ENCODE measurements at places on chromosomes 3 and 15.
A peak's percentile ranks its signal among the peaks of the same experiment; 100 is the strongest.

- DNase-seq: no peak
Observed at GRCh38 chr15:89143503-89144162, 55.4 kb downstream of the ABHD2 start.

GRCh38 chr15:68418611-68419161 lies 13.3 kb downstream of the ITGA11 start:
- DNase-seq: no peak

DNA sequence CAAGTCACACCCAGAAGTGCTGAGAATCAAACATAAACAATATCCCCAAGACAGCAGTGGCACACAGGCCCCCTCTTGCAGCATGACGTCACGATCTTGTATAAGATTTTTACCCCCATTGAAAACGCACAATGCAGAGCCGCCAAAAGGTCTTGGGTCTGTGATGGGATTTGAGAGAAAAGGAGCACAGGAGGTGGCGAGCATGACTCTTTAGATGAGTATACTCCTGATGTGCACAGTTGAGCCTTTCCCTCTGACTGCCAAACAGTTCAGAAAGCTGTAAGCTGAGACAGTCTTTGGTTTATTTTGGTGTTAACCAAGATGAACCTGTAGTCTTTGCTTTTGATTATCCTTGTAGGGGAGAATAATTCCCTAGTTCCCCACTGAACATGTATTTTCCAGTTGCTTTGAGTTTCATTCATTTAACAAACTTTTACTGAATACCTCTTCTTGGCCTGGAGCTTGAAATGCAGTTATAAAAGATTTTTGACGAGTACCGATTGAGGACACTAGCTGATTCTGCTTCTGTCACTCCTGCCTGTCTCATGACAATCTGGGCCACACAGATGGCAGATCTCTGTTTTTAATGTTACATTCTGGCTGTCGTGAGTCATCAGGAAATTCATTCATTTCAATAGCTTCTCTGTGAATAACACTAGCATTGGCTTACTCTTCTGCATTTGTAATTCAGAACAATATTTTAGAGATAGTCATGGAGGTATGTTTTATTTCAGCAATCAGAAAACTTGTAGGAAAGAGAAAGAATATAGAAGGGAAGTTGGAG lies 28.9 kb downstream of the CFAP91 start:
- no peak for DNase-seq

- no peak for DNase-seq
Observed at GRCh38 chr3:77699125-77699691, 659.3 kb downstream of the ROBO2 start.

DNA sequence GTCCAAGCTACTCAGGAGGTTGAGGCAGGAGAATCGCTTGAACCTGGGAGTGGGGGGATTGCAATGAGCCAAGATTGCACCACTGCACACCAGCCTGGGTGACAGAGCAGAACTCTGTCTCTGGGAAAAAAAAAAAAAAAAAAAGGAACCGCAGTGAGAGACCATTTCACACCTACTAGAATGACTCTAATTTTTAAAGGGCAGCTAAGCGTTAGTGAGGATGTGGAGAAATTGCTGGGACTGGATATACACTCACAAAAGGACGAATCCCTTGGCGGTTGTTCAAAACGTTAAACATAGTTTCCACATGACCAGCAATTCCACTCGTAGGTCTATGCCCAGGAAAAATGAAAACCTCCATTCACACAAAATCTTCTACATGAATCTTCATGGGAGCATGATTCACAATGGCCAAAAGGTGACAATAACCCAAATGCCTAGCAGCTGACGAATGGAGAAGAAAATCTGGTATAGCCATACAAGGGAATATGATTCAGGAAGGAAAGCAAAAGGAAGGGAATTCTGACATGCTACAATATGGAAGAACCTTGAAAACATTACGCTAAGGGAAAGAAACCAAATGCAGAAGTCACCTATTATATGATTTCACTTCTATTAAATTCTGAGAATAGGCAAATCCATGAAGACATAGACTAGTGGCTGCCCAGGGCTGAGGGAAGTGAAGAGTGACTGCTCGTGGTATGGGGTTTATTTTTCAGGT lies 127.0 kb downstream of the CHSY1 start:
- no peak for DNase-seq

GRCh38 chr3:108489776-108490175 lies 20.6 kb downstream of the MYH15 start:
- peak; percentile 19 for DNase-seq

DNA sequence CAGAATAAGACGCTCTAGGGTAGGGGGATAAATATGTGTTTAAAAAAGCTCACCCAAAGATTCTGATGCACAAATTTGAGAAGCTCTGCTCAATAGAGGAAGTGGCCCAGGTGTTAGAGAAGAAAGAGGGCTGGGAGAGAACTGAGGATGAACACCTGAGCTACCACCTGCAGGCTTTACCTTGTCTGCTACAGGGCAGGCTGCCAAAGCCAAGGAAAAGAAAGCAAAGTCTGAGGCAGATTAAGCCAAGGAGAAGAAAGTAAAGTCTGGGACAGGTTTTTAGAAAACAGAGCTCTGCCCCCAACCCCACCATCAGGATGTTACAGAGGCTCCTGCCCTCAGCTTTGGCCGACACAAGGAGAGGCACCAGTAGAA lies 92.9 kb downstream of the THRB start:
- DNase-seq: no peak

DNA sequence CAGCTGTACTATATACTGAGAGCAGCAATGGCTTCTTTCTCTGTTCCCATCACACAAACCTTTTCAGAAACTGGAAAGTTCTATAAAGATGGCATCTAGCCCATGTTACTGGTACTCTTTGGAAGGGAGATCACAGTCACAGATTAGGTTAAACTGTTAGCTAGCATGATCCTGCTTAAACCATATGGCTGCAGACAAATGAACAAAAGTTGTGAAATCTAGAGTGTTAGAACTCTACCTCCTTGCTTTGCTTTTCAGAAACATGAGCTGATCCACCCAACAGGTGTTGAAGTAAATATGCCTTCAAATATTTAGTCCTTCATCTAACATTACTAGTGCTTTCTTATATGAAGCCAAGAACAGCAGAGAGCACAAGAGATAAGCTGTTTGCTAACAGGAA lies 102.6 kb downstream of the SNRK start:
- no peak for DNase-seq

GRCh38 chr3:9785602-9786001 lies 6.7 kb downstream of the TADA3 start:
- no peak for DNase-seq

Measured in HuH-7.5 (cell line).